Right renal pelvis (tissue), 4 donors: ENCODE measurements at places on chromosomes 1 and 21.

DNA sequence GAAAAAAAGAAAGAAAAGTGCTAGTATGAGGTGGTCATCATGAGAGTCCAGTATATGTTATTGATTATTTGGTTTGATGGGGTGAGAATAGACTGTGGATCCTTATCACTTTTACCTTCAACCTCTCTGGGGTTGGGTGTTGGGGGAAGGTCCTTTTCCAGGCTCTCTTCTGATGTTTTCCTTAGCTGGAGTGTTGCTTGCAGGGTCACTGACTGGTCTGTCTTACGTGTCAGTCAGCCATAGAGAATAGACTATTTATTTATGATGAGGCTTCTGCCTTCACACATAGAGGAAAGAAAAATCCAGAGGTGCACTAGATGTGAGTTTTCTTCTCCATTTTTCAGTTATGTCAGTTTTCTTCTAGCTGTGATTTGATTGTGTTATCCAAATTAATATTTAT is 36.5 kb downstream of the MAP3K21 start:
- no peak for DNase-seq

DNA sequence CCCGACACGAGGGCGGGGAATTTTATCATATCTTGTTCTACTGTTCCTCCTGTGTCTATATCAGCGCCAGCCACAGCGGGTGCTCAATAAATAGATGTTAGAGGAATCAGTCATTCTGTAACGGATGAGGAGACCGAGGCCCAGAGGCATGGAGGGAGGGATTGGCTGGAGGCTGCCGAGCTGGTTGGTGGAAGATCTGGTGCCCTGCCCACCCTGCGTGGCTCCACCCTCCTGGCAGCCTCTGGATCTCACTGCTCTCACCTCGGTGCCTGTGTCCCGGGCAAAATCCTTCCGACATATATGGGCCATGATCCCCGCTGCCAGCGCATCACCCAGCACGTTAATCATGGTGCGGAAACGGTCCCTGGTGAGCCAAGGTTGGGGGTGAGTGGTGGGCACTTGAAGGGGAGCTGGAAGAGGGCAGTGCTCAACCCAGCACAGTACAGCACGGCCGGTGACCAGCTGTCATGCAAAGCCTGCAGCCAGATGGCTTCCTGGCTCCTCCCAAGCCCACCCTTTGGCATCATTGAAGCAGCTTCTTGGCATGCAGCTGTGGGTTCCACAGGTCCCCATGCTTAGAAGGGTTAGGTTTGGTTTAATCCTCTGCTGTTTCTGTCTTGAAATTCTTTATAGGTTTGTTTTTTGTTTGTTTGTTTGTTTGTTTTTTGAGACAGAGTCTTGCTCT is 26.7 kb downstream of the PODN start:
- no peak for DNase-seq

GRCh38 chr1:11453742-11454491 is 25.0 kb upstream of the DISP3 start:
- no peak for DNase-seq

GRCh38 chr1:92708368-92708950 is 76.4 kb downstream of the EVI5 start:
- no peak for DNase-seq

GRCh38 chr1:21323091-21323490 is 32.8 kb upstream of the ECE1 start:
- DNase-seq, result no peak
